ENCODE measurements at places on chromosomes 6 and 20. TPM values are rescaled to one million over a fixed set of nuclear protein-coding genes. Genes with fewer than 3 reads are reported as not detected.

MYL9 gene
- polyA plus RNA-seq, result 3,492 TPM

GRCh38 chr6:130379223-130379622 lies 13.4 kb downstream of the TMEM200A start:
- no peak for DNase-seq

DNA sequence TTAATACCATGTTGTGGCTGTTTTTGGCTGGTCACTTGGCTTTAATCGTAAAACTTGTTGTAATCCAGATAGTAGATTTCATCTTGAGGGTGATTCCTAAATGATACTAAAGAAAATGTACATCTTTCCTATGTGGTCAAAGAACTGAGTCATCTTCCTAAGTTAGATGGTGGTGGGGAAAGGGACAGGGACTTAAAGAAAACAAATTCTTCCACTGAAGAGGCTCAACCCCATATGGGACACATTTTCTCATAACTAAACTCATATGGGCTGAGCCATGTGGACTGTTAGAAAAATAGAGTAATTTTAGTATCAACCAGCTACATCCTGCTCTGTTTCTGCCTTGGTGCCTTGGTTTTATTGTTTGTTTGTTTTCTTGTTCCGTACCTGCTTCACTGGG lies 155.8 kb downstream of the TSHZ2 start:
- DNase-seq, result no peak

- peak; percentile 69 for DNase-seq
Measured at GRCh38 chr6:42726485-42727086, 4.2 kb upstream of the PRPH2 start.

All from urinary bladder (tissue), 4 donors.